ENCODE measurements at places on chromosomes 11 and 22.

DNA sequence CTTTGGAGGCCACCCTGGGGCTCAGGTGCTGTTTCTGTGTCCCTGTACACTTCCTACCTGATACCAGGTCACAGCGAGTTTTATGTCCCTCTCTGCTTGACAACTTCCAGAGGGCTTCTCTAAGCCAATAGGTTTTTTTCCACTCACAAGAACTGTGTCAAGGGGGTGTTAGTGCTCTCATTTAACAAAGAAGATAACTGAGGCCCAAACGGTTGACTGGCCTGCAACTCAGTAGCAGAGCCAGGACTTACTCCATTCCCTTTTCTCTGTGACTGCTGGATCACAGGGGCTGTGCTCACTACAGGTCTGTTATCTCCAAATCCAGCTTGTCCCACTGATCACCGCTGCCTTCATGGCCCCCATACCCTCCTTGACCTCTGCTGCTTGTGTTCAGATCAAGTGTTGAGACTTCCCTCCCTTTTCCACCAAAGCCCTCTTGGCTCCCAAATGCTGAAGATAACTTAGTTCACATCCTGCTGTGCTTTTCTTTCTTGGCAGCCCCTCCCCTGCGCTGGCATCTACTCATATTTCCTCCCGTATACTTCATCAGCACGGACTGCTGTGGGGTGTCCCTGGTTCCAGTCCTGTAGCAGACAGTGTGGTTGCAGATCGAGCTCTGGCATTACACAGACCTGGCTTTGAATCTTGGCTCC, 41.3 kb downstream of the POU2F3 start:
- no peak for DNase-seq

DNA sequence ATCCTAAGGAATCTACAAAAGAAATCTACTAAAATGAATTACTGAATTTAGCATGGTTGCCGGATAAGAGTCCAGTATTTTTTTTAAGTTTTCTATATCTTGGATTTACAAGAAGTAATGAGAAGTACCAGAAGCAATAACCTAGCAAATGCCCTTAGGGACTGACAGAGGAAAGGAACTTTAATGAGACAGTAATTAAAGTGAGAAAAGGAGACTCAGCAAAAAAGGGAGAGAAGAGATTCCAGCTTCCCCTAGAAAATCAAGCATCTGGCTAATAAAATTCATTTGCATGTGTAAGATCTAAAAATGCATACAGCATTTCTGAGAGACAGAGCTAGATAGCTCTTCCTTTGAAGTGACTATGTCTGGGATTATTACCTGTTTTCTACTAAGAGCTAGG, 39.1 kb downstream of the IZUMO1R start:
- DNase-seq, result no peak

DNA sequence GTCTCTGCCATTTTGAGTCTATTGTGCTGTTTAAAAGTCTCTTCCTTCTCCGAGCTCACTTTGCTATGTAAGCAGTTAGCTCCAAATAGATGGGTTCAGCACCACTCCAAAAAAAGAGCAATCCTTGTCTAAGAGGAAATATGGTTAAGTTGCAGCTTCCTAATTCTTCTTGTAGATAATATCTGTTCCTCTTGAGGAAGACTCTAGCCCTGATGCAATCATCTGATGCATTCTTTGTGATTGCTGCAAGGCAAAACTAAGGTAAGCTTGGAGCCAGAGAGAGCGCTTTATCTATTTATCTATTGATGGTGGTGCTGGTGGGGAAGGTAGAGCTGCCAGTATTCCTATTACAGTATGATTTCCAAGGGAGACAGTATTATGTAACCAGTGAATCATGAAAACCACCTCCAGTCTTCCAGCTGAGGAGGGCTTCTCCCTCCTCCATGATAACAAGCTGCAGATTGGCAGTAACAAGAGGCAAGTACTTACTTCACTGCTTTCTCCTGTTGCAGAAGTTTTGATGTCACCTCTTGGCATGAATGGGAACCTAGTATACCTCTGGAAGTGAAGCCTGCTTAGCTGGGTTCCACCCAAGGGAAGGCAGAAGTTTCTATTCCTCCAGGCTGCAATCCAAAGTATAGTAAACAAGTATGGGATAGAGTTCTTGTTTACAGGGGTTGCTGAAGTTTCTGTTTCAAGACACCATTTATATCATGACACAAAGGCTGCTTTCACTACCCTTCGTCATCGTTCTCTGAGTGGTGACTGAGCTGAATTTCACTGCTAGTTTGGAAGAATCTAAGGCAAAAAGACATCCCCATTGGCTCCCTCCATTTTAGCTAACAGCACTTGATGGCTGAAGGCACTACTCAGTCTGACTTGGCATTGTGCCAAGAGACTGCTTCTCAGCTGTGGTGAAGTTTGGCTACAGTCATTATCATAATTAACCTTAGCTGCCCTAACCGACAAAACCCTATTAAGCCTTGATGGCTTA, 49.7 kb downstream of the FDX1 start:
- DNase-seq, result no peak

- no peak for DNase-seq
These were observed 117.3 kb downstream of the EHF start for GRCh38 chr11:34738237-34738636.

GRCh38 chr11:44229098-44229497, 80.8 kb downstream of the ALX4 start:
- no peak for DNase-seq

- no peak for DNase-seq
These were observed 79.5 kb upstream of the TTC12 start for GRCh38 chr11:113234888-113235287.

DNA sequence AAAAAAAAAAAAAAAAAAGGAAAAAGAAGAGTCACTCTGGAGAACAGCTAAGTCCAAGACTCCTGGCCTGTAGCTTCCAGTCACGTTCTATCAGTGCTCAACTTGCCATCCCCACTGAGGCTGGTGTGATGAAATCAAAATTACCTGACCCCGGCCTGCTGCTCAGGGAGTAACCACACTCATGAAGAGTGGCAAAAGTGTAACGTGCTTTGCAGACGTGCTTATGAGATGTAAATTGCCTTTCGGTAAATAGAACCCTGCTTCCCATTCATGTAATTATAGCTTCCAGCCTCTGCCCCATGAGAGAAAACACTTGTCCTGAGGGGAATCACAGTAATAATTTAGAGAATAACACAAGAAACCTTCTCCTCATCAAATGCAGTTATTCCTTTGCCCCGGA, 28.2 kb upstream of the CHKA start:
- no peak for DNase-seq

GRCh38 chr22:44026066-44026629, 2.0 kb downstream of the PARVB start:
- no peak for DNase-seq

GRCh38 chr11:107741044-107741823, 29.4 kb upstream of the SLN start:
- no peak for DNase-seq

DNA sequence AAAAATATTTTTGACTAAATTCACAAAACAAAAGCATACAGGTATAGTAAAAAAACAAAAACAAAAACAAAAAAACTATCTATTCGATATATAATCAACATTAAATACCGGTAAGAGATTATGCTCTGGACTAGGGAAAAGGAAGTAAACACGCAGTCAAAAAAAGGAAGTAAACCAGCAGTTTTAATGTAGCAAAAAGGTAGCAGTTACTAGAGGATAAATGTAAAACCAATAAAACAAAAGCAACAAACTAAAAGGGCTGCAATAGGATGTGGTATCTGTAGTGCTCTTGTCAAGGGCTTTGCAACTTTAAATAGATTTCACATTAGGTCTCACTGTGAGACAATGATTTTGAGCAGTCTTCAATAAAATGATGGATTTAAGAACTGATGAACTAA, 2.4 kb downstream of the TRIM22 start:
- DNase-seq, result no peak

- DNase-seq, result no peak
These were observed 33.4 kb downstream of the INSC start for GRCh38 chr11:15148169-15148568.

DNA sequence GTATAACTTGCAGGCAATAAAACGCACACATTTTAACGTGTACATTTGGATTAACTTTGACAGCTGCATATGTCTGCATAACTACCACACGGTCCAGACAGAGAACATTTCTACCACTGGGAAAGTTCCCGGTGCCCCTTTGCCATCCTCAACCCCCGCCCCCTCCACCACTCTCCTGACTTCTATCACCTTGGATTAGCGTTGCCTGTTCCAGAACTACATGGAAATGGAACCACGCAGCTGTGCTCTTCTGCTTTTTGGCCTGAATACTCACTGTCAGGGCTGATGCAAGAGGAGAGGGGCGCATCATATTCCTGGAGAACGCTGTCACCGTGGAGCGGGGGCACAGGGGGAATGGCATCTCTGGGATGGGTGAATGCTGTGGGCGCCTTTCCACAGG, 62.1 kb downstream of the LRP5 start:
- no peak for DNase-seq

- DNase-seq, result peak; percentile 59
These were observed at the start of gene NAV2 for GRCh38 chr11:19712281-19713195. Gene NAV2, plus strand, starts transcription at chr11:19712837. Its CDS starts 859 bp downstream, at chr11:19713696.

DNA sequence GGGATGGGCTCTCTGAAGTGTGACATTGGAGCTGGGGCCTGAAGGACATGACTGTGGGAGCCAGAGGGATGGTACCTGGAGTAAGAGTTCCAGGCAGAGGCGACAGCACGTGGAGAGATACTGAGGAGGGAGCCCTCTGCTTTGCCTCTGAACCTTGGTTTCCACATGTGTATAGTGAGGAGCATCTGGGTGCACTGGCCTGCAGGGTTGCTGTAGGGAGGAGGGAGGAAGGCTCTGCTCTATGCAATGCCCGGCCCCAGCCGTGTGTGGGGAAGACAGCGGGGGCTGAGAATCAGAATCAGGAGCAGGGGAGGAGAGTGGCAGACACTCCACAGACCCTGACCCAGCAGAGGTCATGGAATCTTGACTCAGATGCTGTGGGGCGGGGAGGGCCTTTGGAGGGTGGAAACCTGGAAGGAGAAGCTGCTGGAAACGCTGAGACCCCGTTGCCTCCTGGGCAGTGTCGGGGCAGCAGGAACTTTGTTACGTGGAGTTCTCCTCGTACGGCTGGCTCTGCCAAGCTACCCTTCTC, 4.0 kb downstream of the SCYL1 start:
- no peak for DNase-seq

DNA sequence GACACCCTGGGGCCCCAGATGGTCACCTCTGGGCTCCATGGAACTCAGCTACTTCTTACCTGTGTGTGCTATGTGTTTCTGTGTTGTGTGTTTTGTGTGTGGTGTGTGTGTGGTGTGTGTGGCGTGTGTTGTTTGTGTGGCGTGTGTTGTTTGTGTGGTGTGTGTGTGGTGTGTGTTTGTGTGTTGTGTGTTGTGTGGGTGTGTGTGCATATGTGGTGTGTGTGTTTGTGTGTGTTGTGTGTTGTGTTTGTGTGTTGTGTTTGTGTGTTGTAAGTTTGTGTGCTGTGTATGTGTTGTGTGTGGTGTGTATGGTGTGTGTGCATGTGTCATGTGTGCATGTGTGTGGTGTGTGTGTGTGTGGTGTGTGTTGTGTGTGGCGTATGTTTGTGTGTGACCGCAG, 3.8 kb upstream of the WNT7B start:
- no peak for DNase-seq

DNA sequence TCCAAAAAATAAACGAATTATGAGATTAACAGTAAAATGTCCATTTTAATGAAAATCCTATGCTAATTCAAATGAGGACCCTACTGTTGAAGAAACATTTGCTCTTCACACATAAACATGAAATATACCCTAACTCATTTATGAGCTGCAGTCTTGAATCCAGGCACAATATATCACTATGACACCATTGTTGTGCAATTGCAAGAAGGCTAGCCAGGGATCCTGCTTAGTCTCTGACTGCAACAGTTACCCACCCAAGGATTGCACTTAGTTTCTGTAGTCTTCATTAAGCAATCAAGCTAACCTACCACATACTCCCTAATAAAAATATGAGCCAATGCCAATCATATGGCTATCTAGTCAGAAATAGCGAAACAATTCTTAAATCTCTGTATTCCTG, 981.0 kb upstream of the FAT3 start:
- DNase-seq, result no peak

DNA sequence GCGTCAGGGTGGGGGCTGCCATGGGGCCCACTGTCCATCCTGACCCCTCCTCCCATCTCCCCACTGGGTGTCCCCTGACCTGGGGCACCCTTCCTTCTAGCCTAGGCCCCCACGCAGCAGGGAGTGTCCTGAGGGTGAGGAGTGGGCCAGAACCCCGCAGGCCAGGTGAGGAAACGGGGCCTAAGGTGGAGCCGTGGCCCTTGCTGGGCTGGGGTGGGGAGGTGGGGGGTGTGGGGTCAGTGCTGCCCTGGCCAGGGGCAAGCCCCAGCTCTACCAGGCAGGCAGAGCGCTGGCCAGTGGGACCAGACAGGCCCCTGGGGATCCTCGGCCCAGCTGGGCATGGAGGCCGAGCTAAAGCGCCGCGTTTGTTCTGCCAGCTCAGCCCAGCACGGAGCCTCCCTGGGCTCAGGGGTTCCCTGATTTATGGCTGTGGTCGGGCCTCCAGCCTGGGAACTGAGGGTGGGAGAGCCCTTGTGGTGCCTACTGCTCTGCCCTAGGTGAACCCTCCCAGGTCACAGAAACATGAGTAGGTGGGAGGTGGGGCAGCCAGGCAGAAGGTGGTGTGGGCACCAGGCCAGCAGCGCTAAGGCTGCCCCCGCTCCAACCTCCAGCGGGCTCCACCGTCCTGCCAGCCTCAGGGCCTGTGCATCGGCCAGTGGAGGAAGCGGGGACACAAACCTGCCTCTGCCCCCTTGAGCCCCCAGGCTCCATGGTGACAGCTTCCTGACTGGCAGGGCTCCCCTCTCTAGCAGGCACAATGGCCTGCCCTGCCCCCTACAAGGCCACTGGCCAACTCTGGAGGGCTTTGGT, 22.4 kb downstream of the TRMU start:
- no peak for DNase-seq

DNA sequence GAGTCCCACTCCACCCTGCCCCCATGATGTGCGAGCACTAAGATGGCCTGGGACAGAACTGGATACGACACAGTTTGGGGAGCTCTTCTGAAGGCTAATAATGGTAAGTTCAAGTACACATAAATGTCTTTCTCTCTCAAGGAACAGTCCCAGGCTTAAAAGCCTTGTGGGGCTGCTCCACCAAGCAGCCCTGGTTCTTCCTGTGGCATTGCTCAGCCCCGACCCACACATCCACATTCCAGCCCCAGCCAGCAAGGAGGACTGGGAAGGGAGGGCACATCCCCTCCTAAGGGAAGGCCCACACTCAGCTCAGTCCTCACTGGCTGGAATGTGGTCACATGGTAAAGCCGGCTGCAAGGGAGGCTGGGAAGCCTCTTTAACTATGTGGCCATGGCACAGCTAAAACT, 13.3 kb upstream of the MB start:
- DNase-seq, result no peak

GRCh38 chr11:85886089-85887056, 31.2 kb downstream of the CCDC83 start:
- no peak for DNase-seq

GRCh38 chr11:11604370-11604990, 17.3 kb downstream of the GALNT18 start:
- DNase-seq, result no peak

Data from stimulated activated CD4-positive, alpha-beta T cell treated with anti-CD3 and anti-CD28 coated beads, Interleukin-12 subunit alpha, Interleukin-12 subunit beta, amount 100 ng/mL, for 24 hours (primary cell).